ENCODE measurements at places on chromosomes 16 and 17.

GRCh38 chr17:38706505-38707216 is 1.6 kb downstream of the MLLT6 start:
- peak; percentile 24 for DNase-seq

- no peak for DNase-seq
Observed at GRCh38 chr16:29729116-29729521, 16.7 kb downstream of the C16orf54 start.

GRCh38 chr17:72759301-72759700 is 333.2 kb downstream of the SLC39A11 start:
- DNase-seq = no peak

DNA sequence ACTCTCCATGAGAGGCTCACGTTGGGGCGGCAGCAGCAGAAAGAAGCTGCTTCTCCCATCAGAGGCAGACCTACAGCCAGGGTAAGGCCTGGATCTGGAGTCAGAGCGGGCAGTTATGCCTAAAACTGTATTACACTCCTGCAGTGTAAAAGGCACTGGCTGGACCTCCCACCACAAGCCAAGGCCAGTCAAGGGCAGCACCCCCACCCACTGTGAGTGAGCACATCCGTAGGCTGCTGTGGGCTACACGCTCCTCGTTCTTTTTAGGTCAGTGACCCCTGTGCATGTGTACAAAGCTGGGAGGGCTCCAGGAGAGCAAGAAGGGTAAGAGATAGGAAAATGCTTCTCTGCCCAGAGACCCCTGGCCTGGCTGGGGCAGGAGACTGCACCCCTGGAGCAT is 20.7 kb downstream of the DCAKD start:
- no peak for DNase-seq

- no peak for DNase-seq
Observed at GRCh38 chr16:52212841-52213240, 334.1 kb downstream of the TOX3 start.

GRCh38 chr17:80724775-80725266 is 180.2 kb downstream of the RPTOR start:
- no peak for DNase-seq

DNA sequence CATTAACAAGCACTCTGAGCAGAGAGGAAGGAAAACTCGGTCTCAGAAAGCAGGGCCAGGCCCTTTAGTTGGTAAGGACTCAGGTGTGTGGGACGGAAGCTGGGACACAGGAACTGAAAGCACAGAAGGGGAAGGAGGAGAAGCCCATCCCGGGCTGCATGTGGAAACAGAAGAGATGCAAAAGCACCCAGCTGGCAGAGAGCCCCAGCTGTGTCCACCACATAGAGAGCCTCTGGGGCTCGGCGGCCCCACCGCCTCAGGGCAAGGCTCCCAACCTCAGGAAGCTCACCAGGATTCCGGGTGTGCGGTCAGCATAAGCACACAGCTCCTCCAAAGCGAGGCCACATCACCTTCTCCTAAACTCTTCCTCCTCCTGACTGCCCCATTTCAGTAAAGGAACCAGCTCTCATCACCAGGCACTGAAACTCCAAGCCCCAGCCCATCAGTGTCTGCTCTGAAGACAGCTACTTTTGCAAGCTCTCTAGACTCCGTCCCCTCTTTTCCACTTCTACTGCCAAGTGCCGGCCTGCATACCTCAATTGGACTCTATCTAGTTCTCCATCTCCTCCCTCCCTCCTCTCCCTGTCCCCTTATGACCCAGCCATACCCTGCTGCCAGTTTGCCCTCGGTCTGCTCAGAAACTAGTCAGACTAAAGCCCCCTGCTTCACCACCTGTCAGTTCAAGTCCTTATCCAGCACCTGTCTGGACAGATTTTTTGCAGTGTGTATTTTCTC is 6.0 kb downstream of the ST3GAL2 start:
- no peak for DNase-seq

DNA sequence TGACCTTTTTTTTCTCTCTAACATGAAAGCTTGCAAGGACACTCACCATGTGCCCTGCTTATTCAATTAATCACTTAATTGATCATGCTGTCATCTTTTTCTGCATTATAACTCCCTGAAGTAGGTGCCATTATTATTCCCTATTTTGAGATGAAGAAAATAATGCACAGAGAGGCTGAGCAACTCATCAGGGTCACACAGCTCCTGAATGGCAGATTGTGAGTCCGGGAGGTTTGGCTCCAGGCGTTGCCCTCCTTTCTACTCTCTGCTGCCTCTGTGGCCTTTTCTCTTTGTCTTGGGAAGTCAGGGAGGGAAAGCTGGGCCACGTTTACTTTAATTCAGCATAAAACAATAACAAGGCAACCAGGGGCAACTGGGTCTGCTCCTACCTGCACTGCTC is 17.2 kb upstream of the N4BP1 start:
- DNase-seq = no peak

- no peak for DNase-seq
Observed at GRCh38 chr17:4476511-4477070, 22.1 kb upstream of the SPNS2 start.

DNA sequence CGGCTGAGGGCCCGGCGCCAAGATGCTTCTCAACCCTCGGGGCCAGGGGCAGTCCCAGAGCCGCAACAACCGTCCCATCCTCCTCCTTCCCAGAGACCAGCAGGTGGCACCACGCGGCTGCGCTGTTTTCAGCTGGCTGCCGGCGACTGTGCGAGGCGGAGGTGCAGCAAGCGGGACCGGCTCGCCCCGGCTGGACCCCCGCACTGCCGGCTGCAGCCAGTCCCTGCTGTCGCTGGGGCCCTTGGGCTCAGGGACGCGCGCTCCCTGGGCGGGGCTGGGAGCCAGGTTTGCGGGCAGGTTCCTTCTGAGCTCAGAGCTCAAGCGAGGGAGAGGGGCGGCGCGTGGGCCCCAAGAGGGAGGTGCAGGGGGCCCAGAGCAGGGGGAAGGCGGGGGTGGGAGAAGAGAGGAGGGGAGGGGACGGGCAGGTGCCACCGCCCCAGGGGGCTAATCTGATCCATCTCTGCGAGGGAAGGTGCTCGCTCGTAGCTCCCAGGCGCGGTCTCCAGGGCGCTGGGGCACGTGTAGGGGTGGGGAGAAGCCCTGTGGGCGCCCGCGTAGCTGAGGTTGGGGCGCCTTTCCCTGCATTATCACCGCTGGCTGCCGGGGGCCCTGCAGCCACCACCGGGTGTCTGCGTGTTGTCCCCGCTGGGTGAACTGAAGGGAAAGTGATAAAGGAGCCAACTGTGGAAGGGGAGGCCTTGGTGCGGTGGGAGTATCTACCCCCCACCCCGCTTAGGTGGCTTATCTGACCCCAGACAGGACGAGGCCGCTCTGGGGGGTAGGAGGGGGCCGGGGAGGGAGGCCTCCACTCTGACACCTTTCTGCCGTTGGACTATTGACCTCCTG is 24.2 kb downstream of the STAT5A start:
- peak; percentile 67 for DNase-seq

DNA sequence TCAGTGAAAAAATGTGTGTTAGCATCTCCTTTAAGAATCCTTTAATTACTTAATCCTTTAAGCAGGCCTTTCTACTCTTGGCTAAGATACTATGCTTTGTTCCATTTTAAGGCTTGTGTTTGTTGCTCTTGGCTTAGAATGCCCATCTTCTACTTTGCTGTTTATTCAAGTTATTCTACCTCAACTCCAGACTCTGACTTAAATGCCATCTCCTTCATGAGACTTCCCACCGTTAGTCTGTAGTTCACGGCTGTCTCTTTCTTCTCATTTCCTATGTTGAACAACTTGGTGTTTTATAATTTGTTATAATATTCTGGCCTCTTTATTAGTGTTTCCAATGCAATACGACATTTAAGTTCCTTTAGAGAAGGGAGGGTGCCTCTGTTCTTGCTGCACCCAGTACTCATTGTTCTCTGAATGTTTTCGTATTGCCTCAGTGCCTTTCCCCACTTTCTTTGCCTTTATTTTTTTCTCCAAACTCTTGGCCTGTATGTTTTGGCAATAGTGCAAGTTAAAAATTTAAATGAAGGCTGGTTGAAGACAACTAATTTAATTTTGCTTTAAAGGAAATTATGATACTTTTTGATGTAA is 6.1 kb upstream of the KRT10 start:
- DNase-seq = no peak

DNA sequence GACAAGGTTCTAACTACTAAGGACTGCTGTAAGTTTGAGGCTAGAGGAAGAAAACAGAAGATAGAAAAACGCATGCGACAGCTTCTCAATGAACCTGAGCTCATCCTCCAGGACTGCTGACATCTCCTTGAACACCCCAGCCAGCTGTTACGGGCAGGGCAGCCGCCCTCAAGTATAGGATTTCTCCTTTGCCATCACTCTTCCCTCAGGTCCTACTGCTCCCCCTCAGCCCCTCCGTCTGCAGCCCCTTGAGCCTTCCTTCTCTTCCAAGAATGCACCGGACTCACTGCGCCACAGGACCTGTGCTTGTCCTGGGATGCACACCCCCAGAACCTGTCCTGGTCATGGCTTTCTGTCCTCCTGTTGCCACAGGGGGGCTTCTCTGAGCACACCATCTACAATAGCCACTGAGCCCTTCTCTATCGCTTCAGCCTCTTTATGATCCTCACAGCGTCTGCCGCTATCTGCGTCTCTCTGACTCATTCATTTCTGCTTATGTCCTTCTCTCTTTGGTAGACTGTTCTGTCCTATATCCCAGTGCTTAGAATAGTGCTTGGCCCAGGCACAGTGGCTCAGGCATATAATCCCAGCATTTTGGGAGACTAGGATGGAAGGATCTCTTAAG is 15.7 kb upstream of the XYLT2 start:
- no peak for DNase-seq

- DNase-seq = no peak
Observed at GRCh38 chr17:4375039-4375748, 8.7 kb upstream of the UBE2G1 start.

DNA sequence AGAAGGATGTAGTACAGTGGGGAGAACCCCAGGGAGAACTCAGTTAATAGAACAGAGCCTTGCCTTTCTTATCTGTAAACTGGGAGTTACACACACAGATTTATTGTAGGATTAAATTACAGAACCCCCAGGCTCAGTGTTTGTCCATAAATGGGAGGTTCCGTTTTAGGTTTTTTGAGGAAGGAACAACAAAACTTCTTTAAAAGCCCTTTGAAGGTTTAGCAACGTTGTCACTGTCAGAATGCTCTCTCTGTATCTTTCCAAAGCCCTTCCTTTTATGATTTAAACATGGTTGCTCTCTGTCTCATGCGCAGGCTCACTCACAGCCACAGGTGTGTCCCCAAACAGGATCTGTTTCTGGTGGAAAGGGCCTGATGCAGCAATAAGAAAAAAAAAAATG is 9.4 kb upstream of the GNA13 start:
- DNase-seq = no peak

GRCh38 chr16:2150418-2151187 is 2.2 kb downstream of the RAB26 start:
- no peak for DNase-seq

- DNase-seq = peak; percentile 69
Observed at GRCh38 chr16:78742501-78743283, 643.2 kb downstream of the WWOX start.

GRCh38 chr16:83623091-83623730 is 184.6 kb upstream of the HSBP1 start:
- no peak for DNase-seq

- DNase-seq = no peak
Observed at GRCh38 chr16:87052506-87052905, 264.7 kb downstream of the C16orf95 start.

GRCh38 chr17:73777131-73777449 is 132.8 kb upstream of the SDK2 start:
- DNase-seq = no peak

DNA sequence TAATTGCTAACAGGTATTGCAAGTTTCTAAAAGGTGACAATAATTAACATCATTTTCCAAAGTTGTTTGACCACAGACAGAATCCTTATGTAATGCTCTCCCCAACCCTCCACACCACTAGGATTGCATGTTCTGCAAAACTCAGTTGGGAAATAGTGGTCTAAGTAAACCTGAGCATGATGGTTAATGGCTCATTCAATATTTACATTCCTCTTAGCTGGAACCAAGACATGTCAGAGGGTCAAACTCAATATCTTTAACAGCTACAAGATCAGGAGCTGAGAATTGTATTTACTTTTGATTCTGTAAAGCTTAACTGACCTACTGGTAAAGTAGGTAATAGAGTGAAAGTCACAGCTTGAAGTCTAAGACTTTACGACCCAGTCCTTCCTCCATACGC is 10.2 kb downstream of the MFSD6L start:
- no peak for DNase-seq

DNA sequence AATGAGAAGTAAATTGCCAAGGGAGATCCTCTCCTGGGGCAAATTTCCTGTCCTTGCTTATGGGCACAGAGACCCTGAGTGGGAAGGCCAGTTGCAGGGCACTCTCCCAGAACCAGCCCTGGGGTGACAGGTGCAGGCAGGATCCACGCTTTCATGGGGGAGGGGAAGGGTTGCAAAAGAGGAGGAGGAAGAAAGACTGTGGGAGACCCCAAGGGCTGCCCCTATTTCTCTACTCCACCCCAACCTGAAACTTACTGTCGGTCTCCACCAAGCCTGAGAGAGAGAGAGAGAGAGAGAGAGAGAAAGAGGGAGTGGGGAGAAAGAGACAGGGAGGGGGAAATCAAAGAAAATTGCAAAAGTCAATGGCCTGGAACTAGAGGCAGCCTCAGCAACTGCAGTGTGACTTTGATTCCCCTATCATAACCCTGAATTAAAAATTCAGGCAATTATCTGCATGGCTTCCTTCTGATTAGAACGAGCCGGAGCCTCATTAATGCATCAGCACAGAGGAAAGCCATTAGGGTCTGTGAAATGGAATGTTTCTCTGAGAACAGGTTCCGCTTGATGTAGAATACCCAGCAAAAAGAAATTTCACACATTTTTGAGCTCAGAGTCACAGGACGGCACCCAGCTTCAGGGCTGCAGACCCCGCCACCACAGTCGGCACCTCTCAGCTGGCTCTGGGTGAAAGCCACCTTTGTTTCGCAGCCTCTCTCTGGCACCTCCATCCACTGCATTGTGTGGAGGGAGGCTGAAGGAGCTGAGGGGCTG is 45.1 kb upstream of the HNF1B start:
- DNase-seq = no peak

- DNase-seq = no peak
Observed at GRCh38 chr17:74873874-74874614, 1.2 kb upstream of the FDXR start.

- no peak for DNase-seq
Observed at GRCh38 chr17:1001640-1002411, 4.9 kb downstream of the TIMM22 start.

DNA sequence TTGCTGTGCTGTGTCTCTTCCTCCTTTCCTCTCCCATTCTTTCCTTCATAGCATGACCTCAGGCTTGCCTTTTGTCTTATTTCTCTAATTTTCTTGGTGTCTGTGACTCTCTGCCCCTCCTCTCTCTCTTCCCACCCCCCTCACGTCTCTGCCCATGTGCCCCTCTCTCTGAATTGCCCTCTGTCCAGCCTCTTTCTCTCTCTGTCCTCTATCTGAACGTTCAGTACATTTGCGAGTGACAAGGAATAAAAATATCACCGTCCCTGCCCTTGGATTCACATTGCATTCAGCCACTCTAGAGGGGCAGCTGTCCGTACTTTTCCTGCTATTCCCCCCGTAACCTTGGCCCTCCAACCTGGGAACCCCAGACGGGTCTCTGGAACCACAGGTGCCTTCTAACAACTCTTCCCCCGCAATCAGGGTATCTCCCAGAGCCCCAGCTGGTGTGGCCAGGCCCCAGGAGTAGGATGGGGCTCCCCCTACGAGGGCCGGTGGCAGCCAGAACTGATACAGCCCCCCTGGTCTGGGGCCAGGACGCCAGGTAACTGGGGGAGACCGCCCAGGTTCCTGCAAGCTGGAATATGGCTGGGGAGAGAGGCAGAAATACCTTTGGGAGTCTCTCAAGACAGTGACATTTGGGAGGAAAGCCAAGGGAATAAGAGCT is 1.8 kb downstream of the KIF1C start:
- DNase-seq = no peak

GRCh38 chr17:55735731-55736405 is 13.2 kb upstream of the TMEM100 start:
- no peak for DNase-seq

Measured in effector CD4-positive, alpha-beta T cell (primary cell).